Dermis blood vessel endothelial cell (primary cell): ENCODE measurements at places on chromosomes 4 and X. TPM values are rescaled to one million over a fixed set of nuclear protein-coding genes. Genes with fewer than 3 reads are reported as not detected.

The CXCL5 gene
- 0.23 and 0.51 TPM in 2 replicates for total RNA-seq

The C4orf54 gene
- under 0.01 and 0.05 TPM in 2 replicates for total RNA-seq

The MAGEC2 gene
- total RNA-seq = not detected in 2 replicates

The LIMCH1 gene
- total RNA-seq = 44.5 and 53.8 TPM in 2 replicates

The SMR3B gene
- total RNA-seq = not detected in 2 replicates

The ZNF141 gene
- 12.7 and 14.8 TPM in 2 replicates for total RNA-seq

The TXK gene
- 0.17 and 0.23 TPM in 2 replicates for total RNA-seq

The PTCHD1 gene
- not detected in 2 replicates for total RNA-seq

The ASB12 gene
- total RNA-seq = not detected in 2 replicates

The LONRF3 gene
- total RNA-seq = 25.2 and 26.5 TPM in 2 replicates

The LDOC1 gene
- 2.9 and 5.6 TPM in 2 replicates for total RNA-seq

The MUC7 gene
- total RNA-seq = not detected in 2 replicates

The PAGE5 gene
- not detected in 2 replicates for total RNA-seq

The VEGFD gene
- 0.17 and 0.37 TPM in 2 replicates for total RNA-seq

The UGT8 gene
- 0.05 and 0.51 TPM in 2 replicates for total RNA-seq

The NUDT11 gene
- 0.51 and 0.74 TPM in 2 replicates for total RNA-seq

The OPHN1 gene
- 8.7 and 11.7 TPM in 2 replicates for total RNA-seq

The HSFX4 gene
- total RNA-seq = not detected in 2 replicates

The MSANTD1 gene
- total RNA-seq = 0.19 and 0.34 TPM in 2 replicates

The CDS1 gene
- 0.05 TPM in 1 of 2 replicates, not detected in the other for total RNA-seq

The DMRTC1B gene
- total RNA-seq = not detected in 2 replicates

The PLAC8 gene
- 0.34 and 1.1 TPM in 2 replicates for total RNA-seq

The PIM2 gene
- 4.8 and 6.5 TPM in 2 replicates for total RNA-seq

The BEND2 gene
- under 0.01 TPM in 1 of 2 replicates, not detected in the other for total RNA-seq

The ABCG2 gene
- total RNA-seq = 45.0 and 96.0 TPM in 2 replicates

The FHIP1A gene
- 0.17 and 0.33 TPM in 2 replicates for total RNA-seq

The ANK2 gene
- 41.4 and 65.1 TPM in 2 replicates for total RNA-seq

The MGAT4D gene
- not detected in 2 replicates for total RNA-seq

The CENPVL1 gene
- not detected in 2 replicates for total RNA-seq

The CENPC gene
- total RNA-seq = 18.2 and 19.7 TPM in 2 replicates

The TSPAN5 gene
- 78.3 and 138 TPM in 2 replicates for total RNA-seq

The SLC38A5 gene
- 10.6 and 24.2 TPM in 2 replicates for total RNA-seq

The PSAPL1 gene
- total RNA-seq = not detected in 2 replicates

The NIPAL1 gene
- total RNA-seq = 0.47 and 0.68 TPM in 2 replicates

The PRMT9 gene
- total RNA-seq = 10.1 and 11.1 TPM in 2 replicates

The F8A3 gene
- 1.7 and 2.7 TPM in 2 replicates for total RNA-seq

The ADH1B gene
- not detected in 2 replicates for total RNA-seq

The BTC gene
- total RNA-seq = 0.17 and 0.28 TPM in 2 replicates

The GJB1 gene
- total RNA-seq = not detected in 2 replicates

The AVPR2 gene
- 4.7 and 6.3 TPM in 2 replicates for total RNA-seq

The BGN gene
- 27.4 and 53.9 TPM in 2 replicates for total RNA-seq

The NLGN4X gene
- 0.34 and 0.98 TPM in 2 replicates for total RNA-seq

The CCSER1 gene
- total RNA-seq = 1.9 and 5.4 TPM in 2 replicates

The REPS2 gene
- 6.1 and 6.5 TPM in 2 replicates for total RNA-seq

The EXOC1L gene
- total RNA-seq = not detected in 2 replicates

The ASB9 gene
- total RNA-seq = 5.3 and 12.1 TPM in 2 replicates

The AIMP1 gene
- total RNA-seq = 21.3 and 29.4 TPM in 2 replicates

The RASL11B gene
- not detected in 2 replicates for total RNA-seq

The HTN3 gene
- not detected in 2 replicates for total RNA-seq

The ARMCX4 gene
- 5.1 and 6.9 TPM in 2 replicates for total RNA-seq

The USO1 gene
- total RNA-seq = 105 and 141 TPM in 2 replicates

The MAOB gene
- total RNA-seq = 0.23 TPM in 1 of 2 replicates, not detected in the other

The CLGN gene
- 0.34 and 0.51 TPM in 2 replicates for total RNA-seq

The EFHC2 gene
- 0.05 TPM in 1 of 2 replicates, not detected in the other for total RNA-seq

The CLDN22 gene
- not detected in 2 replicates for total RNA-seq

The DIPK2B gene
- total RNA-seq = 88.8 and 128 TPM in 2 replicates

The SCML1 gene
- total RNA-seq = 6.3 and 10.5 TPM in 2 replicates

The ATP2B3 gene
- total RNA-seq = under 0.01 TPM in 1 of 2 replicates, not detected in the other

The TSPAN7 gene
- 25.2 and 28.4 TPM in 2 replicates for total RNA-seq
